ENCODE measurements at places on chromosomes 7 and 10. TPM values are rescaled to one million over a fixed set of nuclear protein-coding genes. Genes with fewer than 3 reads are reported as not detected.

DNA sequence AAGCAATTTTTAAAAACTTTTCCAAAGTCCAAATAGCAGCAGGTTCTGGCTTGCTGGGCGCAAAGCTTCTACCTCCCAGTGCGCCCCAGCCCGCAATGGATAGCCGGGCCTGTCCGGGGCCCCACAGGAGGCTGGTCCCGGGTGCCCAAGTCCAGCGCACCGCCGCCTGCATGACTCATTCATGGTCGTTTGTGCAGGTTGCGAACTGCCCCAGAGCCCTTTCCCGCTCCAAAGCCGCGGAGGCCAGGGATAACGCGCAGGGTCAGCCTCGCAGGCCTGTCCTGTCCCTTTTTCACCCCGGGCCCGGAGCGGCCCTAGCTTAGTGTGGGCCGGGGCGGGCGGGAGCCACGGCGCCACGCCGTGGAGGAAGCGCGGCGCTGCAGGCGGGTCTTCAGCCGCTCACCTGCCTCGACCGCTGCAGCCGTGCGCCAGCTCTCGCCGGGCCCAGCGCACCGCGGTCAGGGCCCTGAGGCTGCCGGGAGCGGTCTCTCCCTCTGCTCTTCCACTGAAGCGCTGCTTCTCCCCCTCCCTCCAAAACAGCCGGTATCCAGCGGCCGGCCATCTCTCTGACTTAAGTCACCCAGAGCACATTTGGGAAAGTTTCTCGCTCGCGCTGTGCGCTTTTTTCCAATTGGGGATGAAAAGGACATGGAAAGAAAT lies 1.7 kb upstream of the EGR2 start:
- no peaks in the 10 kb centered on the region for H3K36me3 ChIP-seq
- H3K27me3 ChIP-seq: peaks cover 4% of the 10 kb centered on the region
- peaks cover 29% of the 10 kb centered on the region for H3K4me1 ChIP-seq

DNA sequence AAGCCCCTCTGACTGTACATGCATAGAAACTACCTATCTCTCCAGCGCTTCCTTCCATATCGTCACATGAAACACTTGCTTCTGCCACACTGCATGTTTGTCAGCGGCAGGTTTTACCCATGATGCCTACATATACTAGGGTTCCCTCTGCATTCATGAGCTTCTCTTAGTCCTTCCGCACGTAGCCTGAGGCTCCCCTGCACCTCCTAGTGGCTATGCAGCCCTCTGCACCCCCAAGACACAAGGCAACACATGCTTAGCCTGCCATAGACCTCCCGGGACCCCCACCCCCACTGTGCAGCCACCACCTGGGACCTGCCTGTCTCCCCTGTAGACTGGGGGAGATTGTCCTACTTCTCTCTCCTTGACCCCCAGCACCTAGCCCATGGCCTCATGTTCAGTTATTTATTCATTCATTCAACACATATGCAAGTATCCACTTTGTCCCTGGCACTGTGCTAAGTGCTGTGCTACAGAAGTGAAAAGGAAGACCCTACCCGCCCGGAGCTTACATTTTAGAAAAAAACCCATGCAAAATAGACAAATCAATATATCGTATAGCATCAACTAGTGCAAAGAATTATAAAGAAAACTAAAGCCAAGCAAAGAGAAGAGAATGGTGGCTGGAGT lies 23.5 kb downstream of the TMEM273 start:
- H3K4me1 ChIP-seq: no peaks in the 10 kb centered on the region
- H3K27ac ChIP-seq: no peak overlapping the region
- no peaks in the 10 kb centered on the region for H3K36me3 ChIP-seq
- no peaks in the 10 kb centered on the region for H3K27me3 ChIP-seq
- no peak for DNase-seq

DNA sequence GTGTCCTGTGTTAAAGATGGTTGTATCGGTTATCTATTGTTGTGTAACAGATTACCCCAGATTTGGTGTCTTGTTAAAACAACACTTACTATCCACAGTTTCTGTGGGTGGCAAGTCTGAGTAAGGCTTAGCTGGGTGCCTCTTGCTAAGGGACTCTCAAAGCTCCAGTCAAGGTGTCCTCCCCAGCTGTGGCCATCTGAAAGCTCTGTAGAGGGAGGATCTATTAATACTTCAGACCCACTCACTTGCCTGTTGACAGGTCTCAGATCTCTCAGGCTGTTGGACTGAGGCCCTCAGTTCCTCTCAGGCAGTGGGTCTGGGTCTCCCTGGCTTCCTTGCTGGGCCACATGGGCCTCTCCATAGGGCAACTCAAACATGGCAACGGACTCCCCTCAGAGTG lies 19.6 kb downstream of the ARID5B start:
- no peak for DNase-seq
- no peaks in the 10 kb centered on the region for H3K27me3 ChIP-seq
- no peak overlapping the region for H3K27ac ChIP-seq
- no peak overlapping the region for H3K4me3 ChIP-seq

DNA sequence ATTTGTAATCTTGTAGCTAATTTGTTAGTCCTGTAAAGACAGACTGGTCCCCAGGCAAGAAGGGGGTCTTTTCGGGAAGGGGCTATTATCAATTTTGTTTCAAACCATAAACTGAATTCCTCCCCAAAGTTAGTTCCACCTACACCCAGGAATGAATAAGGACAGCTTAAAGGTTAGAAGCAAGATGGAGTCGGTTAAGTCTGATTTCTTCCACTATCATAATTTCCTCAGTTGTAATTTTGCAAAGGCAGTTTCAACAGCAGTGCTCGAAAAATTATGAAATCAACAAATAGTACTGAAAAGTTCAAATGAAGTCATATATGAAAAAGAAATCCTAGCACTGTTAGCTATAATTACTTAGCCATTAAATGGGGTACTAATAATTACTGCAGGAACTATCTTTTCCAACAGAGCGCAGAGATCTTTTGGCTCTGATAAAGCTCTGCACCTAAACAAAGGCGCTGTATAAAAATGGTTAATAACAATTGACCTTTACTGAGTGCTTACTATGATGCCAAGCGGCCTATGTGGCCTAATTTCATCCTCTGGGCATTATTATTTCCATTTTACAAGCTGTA lies 756 bp upstream of the SEC24C start:
- no peaks in the 10 kb centered on the region for H3K27me3 ChIP-seq
- H3K4me3 ChIP-seq: peak overlapping the region; percentile 88
- H3K36me3 ChIP-seq: no peaks in the 10 kb centered on the region

GRCh38 chr7:124124201-124124600 lies 91.3 kb upstream of the TMEM229A start:
- no peak overlapping the region for H3K27ac ChIP-seq
- no peaks in the 10 kb centered on the region for H3K36me3 ChIP-seq
- no peaks in the 10 kb centered on the region for H3K4me1 ChIP-seq
- H3K4me3 ChIP-seq: no peak overlapping the region
- DNase-seq: no peak
- no peaks in the 10 kb centered on the region for H3K27me3 ChIP-seq

DNA sequence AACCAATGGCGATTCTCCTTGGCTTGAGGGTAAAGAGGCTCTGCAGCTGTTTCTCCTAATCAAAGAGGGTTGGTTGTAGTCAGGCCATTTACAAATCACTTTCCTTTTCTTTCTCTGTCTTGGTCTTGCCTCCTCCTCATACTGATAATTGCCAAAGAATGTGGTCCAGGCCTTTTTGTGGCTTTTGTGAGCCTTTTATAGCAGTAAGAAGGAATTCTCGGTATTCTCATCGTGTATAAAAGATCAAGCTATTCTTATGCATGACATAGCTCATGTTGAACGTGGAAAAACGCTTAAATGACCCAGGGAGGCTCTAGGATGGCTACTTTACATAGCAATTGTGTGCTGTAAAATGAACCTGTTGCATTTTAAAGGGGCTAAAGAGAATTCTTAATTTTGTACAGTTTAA lies 62.6 kb downstream of the RBM20 start:
- no peak for DNase-seq
- H3K27ac ChIP-seq: no peak overlapping the region
- no peaks in the 10 kb centered on the region for H3K4me1 ChIP-seq
- no peaks in the 10 kb centered on the region for H3K27me3 ChIP-seq

DNA sequence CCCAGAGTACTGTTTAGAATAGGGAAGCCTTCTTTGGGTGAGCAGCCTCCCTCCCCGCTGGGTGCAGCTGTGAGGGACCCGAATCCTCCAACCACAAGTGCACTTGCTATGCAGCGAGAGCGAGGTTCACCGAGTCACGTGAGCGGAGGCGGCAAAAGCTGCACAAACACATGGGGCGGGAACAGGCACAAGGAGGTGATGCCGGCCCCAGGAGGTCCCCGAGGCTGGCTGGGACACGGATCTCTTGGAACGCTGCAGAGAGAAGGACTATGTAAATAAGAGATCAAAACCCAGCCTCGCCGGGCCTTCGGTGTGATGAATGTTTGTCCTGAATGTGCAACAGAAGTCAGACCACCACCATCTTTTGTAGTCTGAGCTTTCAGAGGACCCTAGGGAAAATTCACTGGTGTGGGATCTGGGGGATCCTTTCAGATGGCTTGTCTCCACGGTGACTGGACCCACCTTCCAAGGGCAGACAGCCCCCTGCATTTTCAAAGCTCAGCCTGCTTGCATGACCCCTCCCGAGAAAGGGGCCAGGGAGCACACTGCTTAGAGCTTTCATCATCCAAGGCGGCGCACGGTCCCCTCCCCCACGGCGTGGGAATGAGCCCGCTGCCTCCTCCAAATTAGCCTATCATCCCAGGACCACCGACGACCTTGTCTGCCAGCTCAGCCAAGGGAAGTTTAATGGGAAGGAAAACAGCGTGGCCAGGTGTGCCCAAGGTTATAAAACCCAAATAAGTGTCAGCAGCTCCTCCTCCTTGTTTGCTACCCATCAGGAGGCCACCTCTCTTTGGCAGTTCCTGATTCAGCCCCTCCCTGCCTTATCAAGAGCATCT lies 327.7 kb downstream of the CXCL12 start:
- no peak overlapping the region for H3K4me3 ChIP-seq
- no peaks in the 10 kb centered on the region for H3K4me1 ChIP-seq
- H3K27ac ChIP-seq: no peak overlapping the region

DNA sequence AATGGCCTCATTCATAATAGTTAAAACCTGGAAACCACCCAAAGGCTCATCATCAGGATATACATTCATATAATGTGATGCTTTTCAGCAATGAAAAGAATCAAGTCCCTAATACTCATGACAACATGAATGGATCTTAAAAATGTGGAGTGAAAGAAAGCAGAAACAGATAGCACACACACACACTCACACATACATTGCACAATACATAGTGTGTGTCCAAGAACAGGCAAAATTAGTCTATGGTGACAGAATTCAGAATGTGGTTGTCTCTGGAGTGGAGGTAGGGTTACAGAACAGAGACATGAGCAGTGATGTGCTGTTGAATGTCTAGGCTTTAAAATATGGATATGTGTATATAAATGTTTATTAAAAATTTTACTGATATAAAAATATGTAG lies 419.9 kb upstream of the PCDH15 start:
- no peak for DNase-seq
- H3K27ac ChIP-seq: no peak overlapping the region
- no peaks in the 10 kb centered on the region for H3K27me3 ChIP-seq
- H3K36me3 ChIP-seq: no peaks in the 10 kb centered on the region
- H3K4me1 ChIP-seq: no peaks in the 10 kb centered on the region

GRCh38 chr10:52322936-52323335 lies 8.9 kb downstream of the DKK1 start:
- no peak overlapping the region for H3K27ac ChIP-seq
- no peak overlapping the region for H3K4me3 ChIP-seq
- H3K27me3 ChIP-seq: no peaks in the 10 kb centered on the region
- H3K4me1 ChIP-seq: no peaks in the 10 kb centered on the region
- DNase-seq: no peak

DNA sequence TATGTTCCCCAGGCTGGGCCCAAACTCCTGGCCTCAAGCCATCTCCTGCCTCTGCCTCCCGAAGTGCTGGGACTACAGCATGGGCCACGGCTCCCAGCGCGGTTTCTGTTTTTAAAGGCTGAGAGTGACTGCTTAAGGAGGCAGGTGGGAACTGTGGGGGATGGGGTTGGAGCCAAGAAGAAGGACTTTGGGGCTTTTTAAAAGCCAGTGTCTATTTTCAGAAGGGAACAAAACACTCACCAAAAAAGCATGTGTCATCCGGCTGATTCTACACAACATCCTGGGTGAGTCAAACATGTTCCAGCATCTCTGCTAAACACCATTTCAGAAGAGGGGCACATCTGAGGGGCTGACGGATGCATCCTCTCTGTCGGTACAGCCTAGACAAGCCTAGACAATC lies 824.5 kb downstream of the TYW1 start:
- H3K27me3 ChIP-seq: no peaks in the 10 kb centered on the region
- no peaks in the 10 kb centered on the region for H3K36me3 ChIP-seq
- H3K27ac ChIP-seq: no peak overlapping the region
- H3K4me3 ChIP-seq: no peak overlapping the region

DNA sequence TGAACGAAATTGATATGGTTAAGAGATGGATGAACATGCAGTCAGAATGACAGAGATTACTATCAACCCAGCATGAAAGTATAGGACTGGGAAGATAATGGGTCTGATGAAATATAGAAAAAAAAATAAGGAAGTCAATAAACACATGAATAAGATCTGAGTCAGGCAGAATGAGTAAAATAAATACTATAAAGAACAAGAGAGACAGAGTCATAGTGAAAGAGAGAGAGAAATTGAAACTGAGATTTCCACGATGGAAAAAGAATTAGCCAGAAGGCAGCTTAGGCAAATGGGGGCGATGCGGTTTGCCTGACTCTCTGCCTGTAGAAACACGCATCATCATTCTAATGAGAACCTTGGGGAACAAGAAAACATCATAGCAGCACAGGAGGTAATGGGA lies 26.6 kb downstream of the SEMA3D start:
- no peak for DNase-seq
- H3K4me3 ChIP-seq: no peak overlapping the region
- no peaks in the 10 kb centered on the region for H3K27me3 ChIP-seq
- H3K4me1 ChIP-seq: no peaks in the 10 kb centered on the region
- H3K36me3 ChIP-seq: no peaks in the 10 kb centered on the region

GRCh38 chr10:77087366-77087765 lies 550.2 kb downstream of the KCNMA1 start:
- H3K27ac ChIP-seq: no peak overlapping the region
- no peak overlapping the region for H3K4me3 ChIP-seq
- H3K27me3 ChIP-seq: no peaks in the 10 kb centered on the region

GRCh38 chr10:87706731-87707130 lies 47.1 kb downstream of the PAPSS2 start:
- no peak overlapping the region for H3K4me3 ChIP-seq
- H3K36me3 ChIP-seq: no peaks in the 10 kb centered on the region
- no peak overlapping the region for H3K27ac ChIP-seq
- no peak for DNase-seq
- H3K27me3 ChIP-seq: no peaks in the 10 kb centered on the region
- no peaks in the 10 kb centered on the region for H3K4me1 ChIP-seq

DNA sequence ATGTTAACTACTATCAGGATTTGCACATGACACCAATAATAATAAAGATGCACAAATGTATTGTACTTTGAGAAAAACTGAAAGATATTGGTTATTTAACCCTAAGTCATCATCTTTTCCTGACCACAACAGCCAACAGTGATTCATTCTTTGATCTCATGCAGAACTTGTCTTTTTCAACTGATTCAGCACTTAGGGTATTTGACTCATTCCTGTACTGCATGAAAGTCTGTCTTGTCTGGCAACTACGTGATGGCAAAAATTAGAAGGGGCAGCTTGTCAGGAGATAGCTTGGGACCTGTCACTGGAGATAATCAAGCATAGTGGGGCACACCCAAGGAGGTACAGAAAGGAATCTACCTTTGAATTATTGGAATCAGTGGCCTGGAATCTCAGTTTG lies 77.8 kb upstream of the LRRC17 start:
- H3K27me3 ChIP-seq: no peaks in the 10 kb centered on the region
- DNase-seq: no peak
- H3K27ac ChIP-seq: peak overlapping the region; percentile 4
- H3K4me3 ChIP-seq: no peak overlapping the region
- H3K36me3 ChIP-seq: no peaks in the 10 kb centered on the region

Gene NANOS1
- 1.5 TPM for total RNA-seq

Gene PRPS1L1
- not detected for total RNA-seq

Gene SUV39H2
- 7.4 TPM for total RNA-seq

Gene MICALL2
- 19.7 TPM for total RNA-seq

Gene CDC14C
- total RNA-seq: not detected

Gene CRPPA
- total RNA-seq: 0.29 TPM

Measured in uterus (tissue), 4 donors.